WTC11 (cell line): ENCODE measurements at places on chromosomes 3 and 15. TPM values are rescaled to one million over a fixed set of nuclear protein-coding genes. Genes with fewer than 3 reads are reported as not detected.
A peak's percentile ranks its signal among the peaks of the same experiment; 100 is the strongest.

THRB gene
- total RNA-seq: 4.5 to 5.8 TPM (median 4.8 TPM) in 3 replicates

DNA sequence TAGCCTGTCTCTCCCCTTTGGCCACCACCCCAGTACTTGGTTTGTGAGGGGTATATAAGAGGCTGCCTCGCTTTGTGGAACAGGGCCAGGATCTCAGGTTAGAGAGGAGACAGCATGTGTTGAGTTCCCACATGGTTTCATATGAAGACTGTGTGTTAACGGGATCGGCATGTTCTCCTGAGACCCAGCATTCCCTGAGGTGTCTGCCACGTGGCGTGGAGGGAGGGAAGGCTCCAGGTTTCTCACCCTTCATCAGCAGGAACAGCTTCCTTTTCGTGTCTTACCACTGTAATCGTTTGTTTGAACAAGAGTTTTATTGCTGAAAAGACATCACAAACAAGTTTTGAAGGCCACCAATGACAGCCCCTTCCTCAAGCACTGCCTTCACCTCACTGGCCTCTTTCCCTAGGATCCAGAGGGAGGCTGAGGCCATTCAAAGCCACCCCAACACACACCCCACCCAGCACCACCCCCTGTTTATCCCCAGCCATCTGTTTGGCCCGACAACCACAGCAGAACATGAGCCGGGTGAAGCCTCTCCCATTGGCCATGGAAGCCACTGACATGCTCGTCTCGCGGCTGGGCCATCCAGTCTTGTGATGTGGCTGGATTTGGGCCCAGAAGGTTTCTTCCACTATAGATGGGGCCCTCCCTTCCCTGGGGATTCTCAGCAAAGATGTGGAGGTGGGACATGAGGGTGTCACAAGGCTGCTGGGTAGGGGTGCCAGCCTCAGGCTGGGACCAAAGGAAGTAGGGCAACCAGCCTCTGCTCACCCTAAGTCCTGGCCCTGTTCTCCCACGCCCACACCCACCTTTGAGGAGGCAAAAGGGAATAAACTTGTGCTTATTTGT, 10.0 kb downstream of the BHLHE40 start:
- no peaks in the 10 kb centered on the region for H3K36me3 ChIP-seq
- H3K27ac ChIP-seq: no peak overlapping the region
- DNase-seq: no peak
- H3K4me3 ChIP-seq: no peak overlapping the region
- peaks cover 35% of the 10 kb centered on the region for H3K4me1 ChIP-seq

DNA sequence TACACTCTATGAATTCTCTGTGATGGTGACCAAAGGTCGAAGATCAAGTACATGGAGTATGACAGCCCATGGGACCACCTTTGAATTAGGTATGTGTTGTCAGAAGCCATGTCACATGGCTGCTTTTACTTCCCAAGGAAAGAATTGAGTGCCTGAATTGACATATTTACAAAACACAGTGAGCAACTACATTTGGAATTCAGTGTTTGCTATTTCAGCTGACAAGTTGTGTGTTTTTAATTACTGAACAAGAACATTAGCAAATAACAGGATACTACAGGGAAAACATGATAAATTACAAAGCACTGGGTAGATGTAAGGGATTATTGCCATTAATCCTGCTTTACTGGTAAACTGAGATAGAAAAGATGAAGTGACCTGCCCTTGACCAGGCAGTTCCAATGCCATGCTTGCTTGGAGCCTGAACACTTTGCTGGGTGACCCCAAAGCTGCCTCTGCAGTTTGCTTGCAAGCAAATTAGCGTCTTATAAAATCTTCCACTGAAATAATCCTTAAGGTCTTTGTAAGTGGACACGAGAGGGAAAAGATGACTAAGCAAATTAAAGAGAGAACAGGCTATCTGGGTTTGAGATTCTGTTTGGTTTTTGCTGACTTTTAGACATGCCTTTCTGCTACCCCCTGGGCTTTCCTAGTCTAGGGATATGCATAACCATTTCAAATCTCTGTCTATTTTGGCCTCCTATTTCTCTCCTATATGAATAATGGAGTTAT, 98.2 kb downstream of the HCN4 start:
- H3K27ac ChIP-seq: no peak overlapping the region
- DNase-seq: no peak
- peaks cover 3% of the 10 kb centered on the region; the same call in 1 of the 2 replicates for H3K4me1 ChIP-seq
- no peaks in the 10 kb centered on the region for H3K27me3 ChIP-seq
- H3K4me3 ChIP-seq: no peak overlapping the region

- H3K36me3 ChIP-seq: peaks cover 25% of the 10 kb centered on the region
- H3K27me3 ChIP-seq: no peaks in the 10 kb centered on the region; the same call in 1 of the 2 replicates
- H3K27ac ChIP-seq: no peak overlapping the region
- H3K4me3 ChIP-seq: no peak overlapping the region
- H3K4me1 ChIP-seq: no peaks in the 10 kb centered on the region
Observed at GRCh38 chr3:6697722-6698121, 163.2 kb upstream of the GRM7 start.

- peaks cover 12% of the 10 kb centered on the region for H3K4me1 ChIP-seq
- peaks cover 8% of the 10 kb centered on the region for H3K36me3 ChIP-seq
- no peak overlapping the region for H3K27ac ChIP-seq
- no peaks in the 10 kb centered on the region for H3K27me3 ChIP-seq
- H3K4me3 ChIP-seq: no peak overlapping the region
Observed at GRCh38 chr15:91873138-91873536, 19.6 kb downstream of the SLCO3A1 start.

CYP8B1 gene
- 0.13 to 0.18 TPM (median 0.16 TPM) in 3 replicates for total RNA-seq

GOLGA6C gene
- total RNA-seq: 0.52 to 0.60 TPM (median 0.55 TPM) in 3 replicates

HDGFL3 gene
- 117 to 126 TPM (median 124 TPM) in 3 replicates for total RNA-seq

DNA sequence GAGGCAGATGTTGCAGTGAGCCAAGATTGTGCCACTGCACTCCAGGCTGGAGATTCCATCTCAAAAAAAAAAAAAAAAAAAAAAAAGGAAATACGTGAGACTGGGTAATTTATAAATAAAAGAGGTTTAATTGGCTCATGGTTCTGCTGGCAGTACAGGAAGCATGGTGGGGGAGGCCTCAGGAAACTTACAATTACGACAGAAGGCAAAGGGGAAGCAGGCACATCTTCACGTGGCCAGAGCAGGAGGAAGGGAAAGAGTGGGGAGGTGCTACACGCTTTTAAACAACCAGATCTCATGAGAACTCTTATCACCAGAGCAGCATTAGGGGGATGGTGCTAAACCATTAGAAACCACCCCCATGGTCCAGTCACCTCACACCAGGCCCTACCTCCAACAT, 138.2 kb upstream of the IL12A start:
- H3K27ac ChIP-seq: no peak overlapping the region
- no peak overlapping the region for H3K4me3 ChIP-seq
- no peaks in the 10 kb centered on the region for H3K27me3 ChIP-seq
- H3K36me3 ChIP-seq: peaks cover 16% of the 10 kb centered on the region
- no peak for DNase-seq

- no peaks in the 10 kb centered on the region for H3K27me3 ChIP-seq
- H3K27ac ChIP-seq: no peak overlapping the region
- H3K36me3 ChIP-seq: no peaks in the 10 kb centered on the region
- H3K4me1 ChIP-seq: peaks cover 6% of the 10 kb centered on the region
Observed at GRCh38 chr15:71448688-71449114, 333.4 kb downstream of the THSD4 start.

DNA sequence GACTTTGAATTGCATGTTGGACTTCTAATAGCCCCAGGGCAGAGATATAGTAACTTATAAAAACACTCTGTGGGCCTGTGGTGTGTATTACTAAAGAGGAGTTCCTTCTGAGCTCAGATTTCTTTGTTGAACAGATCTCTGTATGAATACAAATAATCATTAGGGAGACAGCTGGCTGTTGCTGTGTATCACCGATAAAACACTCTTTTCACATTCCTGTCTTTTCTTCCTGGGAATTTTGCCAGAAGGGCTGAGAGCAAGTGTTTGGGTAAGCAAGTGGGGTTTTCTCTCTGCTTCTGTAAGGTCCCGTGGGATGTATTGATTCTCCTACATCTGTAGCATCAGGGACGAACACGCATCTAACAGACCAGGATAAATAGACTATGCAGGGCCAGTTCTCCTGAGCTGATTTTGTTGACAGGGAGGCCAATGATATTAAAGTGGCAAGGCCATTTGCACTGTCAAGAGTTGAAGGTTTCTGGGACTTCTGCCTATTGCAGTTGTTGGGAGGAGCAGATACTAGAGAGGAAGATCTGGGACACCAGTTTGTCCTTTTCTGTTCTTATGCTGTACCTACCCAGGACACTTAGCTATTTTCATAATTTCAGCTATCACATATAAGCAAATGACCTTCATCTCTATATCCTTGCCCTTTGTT, 225.9 kb upstream of the CD96 start:
- H3K4me1 ChIP-seq: peaks cover 3% of the 10 kb centered on the region
- no peaks in the 10 kb centered on the region; the same call in 1 of the 2 replicates for H3K27me3 ChIP-seq
- no peak for DNase-seq
- H3K36me3 ChIP-seq: no peaks in the 10 kb centered on the region
- no peak overlapping the region for H3K27ac ChIP-seq

RTP1 gene
- total RNA-seq: 5.1 to 5.9 TPM (median 5.6 TPM) in 3 replicates

NRROS gene
- total RNA-seq: 3.1 to 5.1 TPM (median 4.9 TPM) in 3 replicates

DNA sequence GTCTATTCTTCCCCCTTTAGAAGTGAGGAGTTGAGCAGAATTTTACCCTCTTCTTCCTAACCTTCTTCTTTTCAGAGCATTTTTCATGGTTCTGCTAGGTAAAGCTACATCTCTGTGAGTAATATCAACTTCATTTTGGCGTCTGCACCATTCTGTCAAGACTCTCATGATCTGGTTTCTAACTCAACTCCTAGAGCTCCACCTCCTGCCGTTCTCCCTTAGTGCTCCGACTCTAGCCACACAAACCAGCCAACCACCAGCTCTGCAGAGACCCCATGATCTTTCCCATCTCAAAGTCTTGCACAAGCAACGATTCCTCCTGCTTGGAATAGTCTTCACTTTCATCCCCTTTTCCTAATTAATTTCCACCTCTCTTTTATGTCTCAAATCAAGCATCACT, 193.9 kb upstream of the TMC3 start:
- no peaks in the 10 kb centered on the region for H3K36me3 ChIP-seq
- H3K27me3 ChIP-seq: peaks cover 36% of the 10 kb centered on the region
- no peak overlapping the region for H3K4me3 ChIP-seq

- peak overlapping the region; percentile 40 for H3K27ac ChIP-seq
- H3K4me3 ChIP-seq: no peak overlapping the region
- no peaks in the 10 kb centered on the region for H3K36me3 ChIP-seq
- H3K27me3 ChIP-seq: no peaks in the 10 kb centered on the region
- peaks cover 27% of the 10 kb centered on the region for H3K4me1 ChIP-seq
Observed at GRCh38 chr3:188185717-188186251, 31.8 kb downstream of the LPP start.

- no peak overlapping the region for H3K27ac ChIP-seq
- no peaks in the 10 kb centered on the region for H3K4me1 ChIP-seq
- DNase-seq: no peak
- H3K27me3 ChIP-seq: peaks cover 4% of the 10 kb centered on the region; the same call in 1 of the 2 replicates
- no peak overlapping the region for H3K4me3 ChIP-seq
- no peaks in the 10 kb centered on the region for H3K36me3 ChIP-seq
Observed at GRCh38 chr3:51297333-51297732, 87.8 kb upstream of the MANF start.

KBTBD8 gene
- 14.5 to 15.7 TPM (median 15.0 TPM) in 3 replicates for total RNA-seq

GRCh38 chr15:74816624-74817369, 4.2 kb downstream of the LMAN1L start:
- H3K4me1 ChIP-seq: peaks cover 19% of the 10 kb centered on the region
- no peaks in the 10 kb centered on the region for H3K36me3 ChIP-seq
- H3K27ac ChIP-seq: 0 out of 2 replicates have a peak overlapping the region, but pooled peaks have one; percentile 1
- DNase-seq: no peak
- no peak overlapping the region for H3K4me3 ChIP-seq

ZNF197 gene
- total RNA-seq: 16.4 to 19.8 TPM (median 16.4 TPM) in 3 replicates

GRCh38 chr15:81968691-81969090, 77.1 kb downstream of the MEX3B start:
- no peak overlapping the region for H3K27ac ChIP-seq
- no peak overlapping the region for H3K4me3 ChIP-seq
- peaks cover 23% of the 10 kb centered on the region for H3K36me3 ChIP-seq
- H3K27me3 ChIP-seq: no peaks in the 10 kb centered on the region
- H3K4me1 ChIP-seq: no peaks in the 10 kb centered on the region
